Central memory CD8-positive, alpha-beta T cell (primary cell): ENCODE measurements at places on chromosomes 11 and 22.

DNA sequence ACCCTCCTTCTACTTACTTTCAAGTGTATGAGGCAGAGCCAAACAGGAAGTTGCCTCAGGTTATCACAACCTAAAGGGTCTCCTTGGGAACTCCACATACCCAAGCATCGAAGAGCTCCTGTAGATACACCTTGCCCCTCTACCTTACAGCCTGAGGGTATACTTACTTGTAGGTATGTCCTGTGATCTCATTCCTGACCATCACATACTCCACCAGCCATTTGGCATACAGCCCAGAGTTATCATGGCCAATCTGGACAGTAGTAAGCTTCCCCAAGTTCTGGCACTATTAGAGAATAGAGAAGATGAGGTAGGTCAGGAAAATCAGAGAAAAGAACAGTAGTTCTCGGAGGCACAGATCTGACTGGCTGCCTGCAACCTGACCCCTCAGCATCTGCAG, 53.4 kb upstream of the SCUBE2 start:
- no peaks in the 10 kb centered on the region for H3K27me3 ChIP-seq
- no peaks in the 10 kb centered on the region for H3K4me1 ChIP-seq
- DNase-seq: no peak
- no peak overlapping the region for H3K27ac ChIP-seq
- H3K36me3 ChIP-seq: peaks cover 11% of the 10 kb centered on the region

- H3K36me3 ChIP-seq: no peaks in the 10 kb centered on the region
- no peak overlapping the region for H3K27ac ChIP-seq
- no peak for DNase-seq
Observed at GRCh38 chr11:7604331-7604955, 68.9 kb downstream of the CYB5R2 start.

DNA sequence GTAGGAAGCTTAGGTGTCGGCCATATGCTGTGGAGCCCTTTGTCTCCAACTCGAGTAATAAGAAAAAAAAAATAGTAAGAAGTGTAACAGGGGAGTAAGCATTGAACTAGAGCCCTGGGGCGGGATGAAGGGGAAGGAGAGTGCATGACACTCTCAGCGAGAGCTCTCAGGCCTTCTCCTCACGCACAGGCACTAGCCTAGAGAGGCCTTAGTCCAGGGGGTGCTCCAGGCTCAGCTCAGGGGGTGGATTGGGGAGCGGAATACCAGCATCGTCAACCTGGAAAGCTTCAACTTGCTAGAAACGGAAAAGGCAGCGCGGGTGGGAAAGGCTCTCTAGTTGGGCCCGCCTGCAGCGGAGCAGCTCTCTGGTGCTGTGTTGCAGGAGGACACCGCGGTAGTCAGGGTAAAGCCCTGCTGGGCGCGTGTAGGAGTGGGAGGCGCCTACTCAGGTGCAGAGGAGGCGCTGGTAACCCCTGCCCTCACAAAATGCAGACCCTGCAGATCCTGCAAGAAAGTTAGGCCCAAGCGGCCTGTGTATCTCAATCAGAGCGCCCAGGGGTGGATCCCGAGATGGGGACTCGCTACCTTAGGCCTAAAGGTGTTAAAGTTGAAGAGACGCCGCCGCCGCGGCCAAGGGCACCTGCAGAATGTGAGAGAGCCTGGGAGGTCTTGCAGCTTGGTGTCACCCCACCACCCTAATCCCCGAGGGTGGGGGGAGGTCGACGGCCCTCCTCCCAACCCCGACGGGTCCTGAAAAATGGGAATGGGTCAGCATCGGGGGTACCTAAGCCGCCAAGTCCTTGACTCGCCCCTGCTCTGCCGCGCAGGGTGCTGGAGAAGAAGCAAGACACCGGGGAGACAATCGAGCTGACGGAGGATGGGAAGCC, 2.8 kb downstream of the SLC17A6 start:
- DNase-seq: no peak
- peaks cover 87% of the 10 kb centered on the region for H3K27me3 ChIP-seq
- H3K27ac ChIP-seq: no peak overlapping the region
- H3K4me1 ChIP-seq: peaks cover 12% of the 10 kb centered on the region
- no peak overlapping the region for H3K4me3 ChIP-seq
- H3K36me3 ChIP-seq: peaks cover 2% of the 10 kb centered on the region

DNA sequence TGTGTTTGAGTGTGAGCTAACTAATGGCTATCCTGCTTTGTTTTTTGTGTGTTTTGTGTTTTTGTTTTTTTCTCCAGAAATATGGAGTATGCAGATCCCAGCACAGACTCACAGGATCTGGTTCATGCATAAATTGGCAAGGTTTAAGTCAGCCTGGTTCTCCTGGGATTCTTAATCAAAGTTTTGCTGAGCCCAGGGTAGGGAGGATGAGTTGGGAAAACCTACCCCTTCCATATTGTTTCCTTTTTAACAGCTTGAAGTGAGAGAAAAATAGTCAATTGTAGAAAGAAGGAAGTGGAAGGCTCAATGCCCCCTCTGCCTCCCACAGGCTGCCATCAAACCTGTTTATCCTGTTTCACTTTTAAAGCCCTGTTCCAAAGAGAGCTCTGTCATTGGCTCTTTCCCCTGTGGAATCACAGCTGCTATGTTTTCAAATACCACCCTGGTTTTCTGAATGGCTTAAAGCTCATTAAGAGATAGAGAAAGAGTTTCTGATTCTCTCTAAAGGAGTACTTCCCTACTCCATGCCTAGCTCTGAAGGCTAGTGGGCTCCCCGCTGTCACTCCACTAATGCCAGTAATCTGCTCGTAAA, 23.4 kb upstream of the CADM1 start:
- no peaks in the 10 kb centered on the region for H3K36me3 ChIP-seq
- peaks cover 34% of the 10 kb centered on the region for H3K27me3 ChIP-seq
- H3K4me3 ChIP-seq: no peak overlapping the region
- H3K4me1 ChIP-seq: no peaks in the 10 kb centered on the region
- DNase-seq: no peak

GRCh38 chr11:96098511-96099241, 174.8 kb upstream of the MTMR2 start:
- no peak overlapping the region for H3K27ac ChIP-seq
- H3K36me3 ChIP-seq: peaks cover 2% of the 10 kb centered on the region
- no peak for DNase-seq
- H3K4me3 ChIP-seq: no peak overlapping the region

- H3K27me3 ChIP-seq: no peaks in the 10 kb centered on the region
- no peaks in the 10 kb centered on the region for H3K36me3 ChIP-seq
- no peaks in the 10 kb centered on the region for H3K4me1 ChIP-seq
- no peak overlapping the region for H3K27ac ChIP-seq
- DNase-seq: no peak
Observed at GRCh38 chr11:99419991-99420390, 399.2 kb downstream of the CNTN5 start.

DNA sequence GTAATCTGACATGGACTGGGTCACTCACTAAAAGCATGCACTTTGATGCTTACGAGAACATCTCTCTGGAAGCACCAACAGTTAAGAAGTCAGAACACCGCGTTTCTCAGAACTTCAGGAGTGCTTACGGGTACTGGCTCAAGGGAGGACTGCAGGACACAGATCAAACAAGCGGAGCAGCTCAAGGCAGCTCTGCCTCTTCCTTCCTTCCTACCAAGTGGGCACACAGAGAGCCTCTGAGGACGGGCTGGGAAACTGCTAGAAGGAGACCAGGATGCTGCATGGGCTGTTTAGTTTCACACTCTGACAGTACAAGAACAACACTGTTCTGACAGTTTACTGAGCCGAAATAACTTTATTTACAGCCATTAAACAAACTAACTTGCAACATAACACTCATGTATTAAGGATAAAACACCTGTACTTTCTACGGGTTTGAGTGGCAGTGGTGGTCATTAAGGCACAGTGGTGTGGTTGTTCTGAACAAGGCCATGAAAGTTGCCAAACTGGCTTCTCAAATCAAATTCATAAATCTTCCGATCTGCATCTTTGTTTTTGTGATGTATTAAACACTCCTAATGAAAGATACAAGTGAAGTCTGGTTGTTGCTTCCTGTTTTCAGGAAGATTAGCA, 37.5 kb downstream of the ARFGAP3 start:
- DNase-seq: no peak
- H3K4me3 ChIP-seq: no peak overlapping the region
- peaks cover 30% of the 10 kb centered on the region for H3K36me3 ChIP-seq
- H3K4me1 ChIP-seq: peaks cover 14% of the 10 kb centered on the region
- H3K27ac ChIP-seq: no peak overlapping the region
- H3K27me3 ChIP-seq: no peaks in the 10 kb centered on the region

- no peak overlapping the region for H3K4me3 ChIP-seq
- DNase-seq: no peak
- H3K27me3 ChIP-seq: no peaks in the 10 kb centered on the region
- peaks cover 2% of the 10 kb centered on the region for H3K36me3 ChIP-seq
- H3K4me1 ChIP-seq: no peaks in the 10 kb centered on the region
- no peak overlapping the region for H3K27ac ChIP-seq
Observed at GRCh38 chr11:95307286-95307685, 76.3 kb upstream of the SESN3 start.

GRCh38 chr11:132631989-132632388, 900.3 kb downstream of the OPCML start:
- H3K27ac ChIP-seq: no peak overlapping the region
- no peak for DNase-seq
- H3K27me3 ChIP-seq: no peaks in the 10 kb centered on the region
- no peaks in the 10 kb centered on the region for H3K4me1 ChIP-seq
- H3K36me3 ChIP-seq: no peaks in the 10 kb centered on the region

DNA sequence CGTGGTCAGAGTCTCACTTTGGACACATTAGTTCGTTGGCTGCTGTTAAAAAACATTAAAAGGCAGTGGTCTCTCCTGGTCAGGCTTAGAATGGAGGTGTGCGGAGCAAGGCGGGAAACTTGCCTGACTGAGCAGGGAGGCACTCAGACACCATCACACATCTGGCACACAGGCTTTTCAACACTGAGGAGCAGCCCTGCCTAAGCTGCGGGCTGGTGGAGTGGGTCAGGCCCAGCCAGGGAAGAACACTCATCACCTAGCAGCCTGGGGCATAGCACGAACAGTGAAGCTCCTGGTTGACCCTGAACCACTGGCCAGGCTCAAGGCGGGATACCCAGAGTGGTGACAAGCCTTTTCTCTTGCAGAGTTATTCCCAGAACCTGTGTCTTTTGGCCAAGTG, 4.2 kb downstream of the KAT5 start:
- DNase-seq: no peak
- peak overlapping the region; percentile 16 for H3K27ac ChIP-seq
- no peaks in the 10 kb centered on the region for H3K27me3 ChIP-seq
- peaks cover 48% of the 10 kb centered on the region for H3K4me1 ChIP-seq
- no peak overlapping the region for H3K4me3 ChIP-seq
- peaks cover 54% of the 10 kb centered on the region for H3K36me3 ChIP-seq

- no peak for DNase-seq
- no peaks in the 10 kb centered on the region for H3K4me1 ChIP-seq
Observed at GRCh38 chr11:9808943-9809342, 145.1 kb downstream of the SWAP70 start.

DNA sequence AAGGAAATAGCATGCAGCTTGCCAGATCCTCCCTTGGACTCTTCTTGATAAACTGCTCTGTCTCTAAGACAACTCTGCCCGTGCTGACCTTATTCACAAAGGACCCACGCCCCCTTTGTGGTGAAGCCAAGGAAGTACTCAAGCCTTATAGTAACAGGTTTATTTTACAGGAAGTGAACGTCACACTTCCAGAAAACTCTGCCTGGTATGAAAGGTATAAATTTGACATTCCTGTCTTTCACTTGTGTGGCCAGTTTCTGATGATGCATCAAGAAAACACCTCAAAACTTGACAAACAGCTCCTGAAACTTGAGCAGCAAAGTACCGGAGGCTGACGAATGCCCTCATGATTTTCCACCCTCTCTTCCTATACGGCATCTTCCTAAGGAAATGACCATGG, 12.5 kb upstream of the PELI3 start:
- H3K4me1 ChIP-seq: peaks cover 12% of the 10 kb centered on the region
- H3K36me3 ChIP-seq: no peaks in the 10 kb centered on the region
- H3K27ac ChIP-seq: no peak overlapping the region
- no peak for DNase-seq
- H3K4me3 ChIP-seq: no peak overlapping the region
- H3K27me3 ChIP-seq: peaks cover 28% of the 10 kb centered on the region

DNA sequence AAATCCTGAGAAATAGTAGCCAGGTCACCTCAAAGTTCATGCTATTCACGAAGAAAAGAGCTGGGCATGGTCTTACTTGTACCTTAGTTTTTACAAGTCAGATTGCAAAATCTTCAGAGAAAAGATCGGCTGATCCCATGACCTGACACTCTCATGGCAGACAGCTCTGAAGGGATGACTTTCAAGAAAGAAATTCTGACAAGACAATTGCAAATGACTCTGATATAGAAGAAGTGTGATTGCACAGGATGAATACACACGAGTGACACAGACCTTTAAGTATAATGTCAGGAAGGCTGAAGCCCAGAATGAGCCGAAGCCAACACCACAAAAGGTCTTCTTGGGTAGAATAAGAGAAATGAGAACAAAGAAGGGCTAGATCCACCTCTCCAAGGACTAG, 59.4 kb upstream of the DRD2 start:
- H3K4me3 ChIP-seq: no peak overlapping the region
- peaks cover 72% of the 10 kb centered on the region for H3K27me3 ChIP-seq
- no peak for DNase-seq
- H3K27ac ChIP-seq: no peak overlapping the region
- peaks cover 1% of the 10 kb centered on the region for H3K36me3 ChIP-seq

- no peaks in the 10 kb centered on the region for H3K4me1 ChIP-seq
- peaks cover 52% of the 10 kb centered on the region for H3K27me3 ChIP-seq
- no peak for DNase-seq
- peaks cover 1% of the 10 kb centered on the region for H3K36me3 ChIP-seq
Observed at GRCh38 chr11:118088531-118088930, 1.8 kb upstream of the SMIM35 start.

DNA sequence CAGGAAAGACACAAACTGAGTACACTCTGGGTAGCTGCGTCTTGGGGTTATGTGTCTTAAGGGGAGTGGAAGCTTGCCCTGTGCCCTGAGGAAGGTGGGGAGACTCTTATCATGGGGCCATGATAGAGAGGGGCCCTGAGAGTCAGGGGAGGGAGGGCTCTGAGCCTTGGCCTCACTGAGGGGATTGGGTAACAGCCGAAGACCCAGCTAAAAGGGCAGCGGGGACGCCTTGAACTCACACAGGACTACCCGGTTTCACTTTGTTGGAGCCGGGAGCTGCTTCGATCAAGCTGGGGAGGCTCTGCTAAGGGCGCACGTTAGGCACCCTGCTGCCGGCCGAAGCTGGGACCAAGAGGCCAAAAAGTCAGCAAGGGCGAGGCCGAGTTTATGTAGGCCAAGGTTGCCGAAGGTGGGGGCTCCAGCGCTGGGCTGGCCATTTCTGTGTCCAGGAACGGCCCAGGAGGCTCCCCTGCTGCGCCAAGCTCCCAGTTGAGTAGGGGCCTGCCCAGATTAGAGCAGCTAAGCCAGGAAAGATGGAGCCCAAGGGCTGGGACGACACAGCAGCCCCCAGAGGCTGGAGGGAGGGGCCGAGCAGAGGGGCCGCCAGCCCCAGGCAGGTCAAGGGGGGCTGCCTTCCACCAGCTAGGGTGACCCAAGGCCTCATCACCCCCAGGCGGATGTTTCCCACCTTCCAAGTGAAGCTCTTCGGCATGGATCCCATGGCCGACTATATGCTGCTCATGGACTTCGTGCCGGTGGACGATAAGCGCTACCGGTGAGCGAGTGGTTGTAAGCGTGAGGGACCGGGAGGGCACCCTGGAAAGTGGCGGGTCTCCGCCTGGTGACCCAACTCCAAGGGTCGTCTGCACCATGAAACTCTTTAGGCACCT, 2.2 kb downstream of the TBX1 start:
- no peak overlapping the region for H3K4me3 ChIP-seq
- no peak overlapping the region for H3K27ac ChIP-seq
- peaks cover 84% of the 10 kb centered on the region for H3K27me3 ChIP-seq
- H3K4me1 ChIP-seq: peaks cover 21% of the 10 kb centered on the region

- no peak overlapping the region for H3K27ac ChIP-seq
- no peaks in the 10 kb centered on the region for H3K4me1 ChIP-seq
- H3K4me3 ChIP-seq: no peak overlapping the region
- no peak for DNase-seq
- H3K27me3 ChIP-seq: peaks cover 16% of the 10 kb centered on the region
Observed at GRCh38 chr22:27636716-27637508, 164.6 kb downstream of the MN1 start.
